ENCODE measurements at places on chromosomes 13 and 19.

DNA sequence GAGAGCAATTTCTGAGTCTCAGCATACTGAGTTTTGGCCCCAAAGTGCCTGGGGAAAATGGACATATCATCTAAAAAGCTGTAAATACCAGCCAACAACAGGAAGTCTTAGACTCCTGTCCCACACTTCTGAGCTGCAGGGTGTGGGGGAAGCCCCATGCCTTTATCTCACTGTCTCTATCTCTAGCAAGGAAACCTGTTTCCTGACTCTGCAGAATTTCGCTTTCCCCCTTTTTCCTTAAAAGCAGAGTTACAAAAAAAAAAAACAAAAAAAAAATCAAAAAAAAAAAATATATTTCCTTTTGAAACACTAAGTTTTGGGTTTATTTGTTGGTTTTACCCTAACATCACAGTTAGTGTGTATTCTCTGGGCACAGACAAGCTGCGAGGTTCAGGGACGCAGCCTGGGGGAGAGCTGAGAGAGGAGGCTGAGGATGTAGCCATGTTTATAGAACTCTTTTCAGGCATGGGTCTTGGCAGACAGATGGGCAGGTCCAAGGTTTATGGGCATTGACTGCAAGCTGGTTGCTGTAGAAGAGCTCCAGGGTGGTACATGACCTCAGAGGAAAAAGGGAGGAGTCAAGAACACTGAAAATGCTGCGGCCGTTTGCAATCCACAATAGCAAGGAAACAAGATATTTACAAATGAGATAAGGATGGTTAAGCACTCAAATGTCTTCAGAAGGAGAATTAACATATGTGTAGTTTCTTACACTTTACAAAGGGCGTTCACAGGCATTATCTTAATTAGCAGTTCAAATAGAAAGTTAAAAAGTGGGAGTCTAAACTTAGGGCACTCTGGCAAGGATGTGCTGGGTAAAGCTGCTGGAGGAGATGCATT lies 4.9 kb downstream of the MBNL2 start:
- no peak for DNase-seq

GRCh38 chr13:52933547-52934210 lies 85.2 kb upstream of the PCDH8 start:
- DNase-seq, result no peak

DNA sequence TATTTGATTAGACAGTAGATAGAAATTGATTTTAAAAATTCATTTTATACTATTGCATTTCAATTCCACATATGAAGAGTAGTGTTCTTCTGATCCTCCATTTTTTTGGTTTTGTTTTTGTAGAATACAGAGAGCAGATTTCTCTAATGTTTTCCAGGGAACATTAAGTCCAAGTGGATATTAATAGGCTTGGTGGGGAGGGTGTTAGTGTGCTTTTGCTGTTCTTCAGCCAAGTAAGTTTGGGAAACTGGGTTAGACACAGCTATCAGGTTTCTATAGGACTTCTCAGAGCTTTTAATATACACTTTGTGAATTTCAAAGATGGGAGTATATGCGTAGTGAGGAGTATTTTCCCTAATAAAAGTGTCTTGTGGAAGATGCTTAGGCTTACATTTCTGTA lies 21.8 kb downstream of the NAA16 start:
- no peak for DNase-seq

DNA sequence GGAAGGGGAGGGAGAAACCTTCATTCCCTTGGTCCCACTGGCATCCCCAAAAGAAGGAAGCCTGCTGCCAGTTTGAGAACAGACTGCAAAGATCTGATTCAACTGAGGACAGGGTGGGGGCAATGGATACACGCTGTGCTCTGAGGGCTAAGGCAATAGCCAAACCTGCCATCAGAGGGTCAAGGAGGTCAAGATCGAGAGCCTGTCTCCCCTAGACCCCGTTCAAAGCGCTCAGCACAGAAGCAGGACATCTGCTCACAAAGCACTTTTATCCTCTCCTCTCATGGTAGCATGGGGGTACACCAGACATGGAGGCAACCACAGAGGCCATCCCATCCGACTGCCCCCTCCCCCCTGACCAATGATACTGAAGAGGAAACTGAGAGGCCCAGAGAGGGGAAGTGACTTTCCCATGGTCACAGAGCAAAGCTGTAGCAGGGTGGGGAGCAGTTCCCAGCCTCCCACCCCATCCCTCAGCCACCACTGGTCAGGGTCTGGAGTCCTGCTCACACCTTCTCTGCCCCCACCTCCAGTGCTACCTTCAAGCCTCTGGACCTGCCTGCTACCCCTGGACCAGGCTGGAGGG lies 11.1 kb downstream of the POU2F2 start:
- no peak for DNase-seq

DNA sequence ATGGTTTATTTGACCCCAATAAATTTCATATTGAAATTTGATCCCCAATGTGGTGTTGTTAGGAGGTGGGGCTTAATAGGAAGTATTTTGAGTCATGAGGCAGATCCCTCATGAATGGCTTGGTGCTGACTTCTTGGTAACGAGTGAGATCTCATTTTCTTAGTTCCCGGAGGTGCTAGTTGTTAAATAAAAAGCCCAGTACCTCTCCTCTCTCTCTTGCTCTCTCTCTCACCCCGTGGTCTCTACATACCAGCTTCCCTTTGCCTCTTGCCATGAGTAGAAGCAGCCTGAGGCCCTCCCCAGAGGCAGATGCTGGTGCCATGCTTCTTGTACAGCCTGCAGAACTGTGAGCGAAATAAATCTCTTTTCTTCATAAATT lies 39.4 kb upstream of the KATNAL1 start:
- no peak for DNase-seq

- no peak for DNase-seq
Measured at GRCh38 chr19:16303755-16304154, 20.9 kb upstream of the KLF2 start.

DNA sequence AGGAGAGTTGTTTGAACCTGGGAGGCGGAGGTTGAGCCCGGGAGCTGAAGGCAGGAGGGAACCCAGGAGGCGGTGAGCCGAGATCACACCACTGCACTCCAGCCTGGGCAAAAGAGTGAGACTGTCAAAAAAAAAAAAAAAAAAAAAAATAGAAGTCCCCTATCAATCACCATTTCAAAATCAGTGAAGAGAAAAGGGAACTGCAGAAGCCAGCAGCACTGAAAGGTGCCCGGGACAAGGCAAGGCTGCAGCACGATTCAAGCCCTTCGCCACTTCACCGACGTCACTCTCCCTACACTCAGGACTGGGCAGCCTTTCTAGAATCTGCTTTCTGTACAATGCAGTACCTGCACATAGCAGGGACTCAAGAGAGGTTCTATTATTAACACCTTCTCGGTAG lies 21.9 kb upstream of the USP12 start:
- DNase-seq, result no peak

DNA sequence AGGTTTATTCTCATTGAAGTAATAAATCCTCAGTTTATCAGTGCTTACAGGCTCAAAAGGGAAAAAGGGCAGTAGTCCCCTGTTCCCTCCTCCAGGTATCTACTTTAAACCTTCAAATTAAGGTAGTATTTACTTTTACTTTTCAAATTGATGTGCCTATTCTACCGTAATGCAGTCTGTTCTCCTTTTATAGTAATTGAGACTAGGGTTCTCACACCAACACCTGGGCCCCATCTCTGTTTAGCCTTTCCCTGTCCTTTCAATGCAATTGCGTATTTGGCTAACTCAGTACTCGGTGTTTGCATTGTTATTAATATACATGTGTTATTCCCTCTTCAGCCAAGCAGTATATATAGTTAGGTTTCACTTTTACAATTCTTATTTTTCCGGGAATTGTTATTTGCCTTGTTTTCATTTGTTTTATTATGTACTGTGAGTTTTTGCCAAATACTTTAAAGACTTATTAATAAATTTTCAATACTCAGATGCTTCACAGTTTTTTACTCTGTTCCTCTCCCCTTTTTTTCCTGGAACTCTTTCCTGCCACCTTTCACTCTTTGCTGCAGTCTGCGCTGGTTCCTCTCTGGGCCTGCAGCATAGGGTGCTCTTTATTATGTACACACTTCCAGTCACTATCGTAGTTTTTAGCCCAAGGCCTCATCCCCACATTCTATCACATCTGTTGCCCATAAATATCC lies 30.3 kb downstream of the USPL1 start:
- DNase-seq, result no peak
